ENCODE measurements at places on chromosomes 6 and 20. TPM values are rescaled to one million over a fixed set of nuclear protein-coding genes. Genes with fewer than 3 reads are reported as not detected.

Gene PSMB9
- 5.7 TPM for total RNA-seq

Gene HLA-DRB5
- total RNA-seq = 0.31 TPM

GRCh38 chr6:157246048-157246630 is 77.2 kb downstream of the TMEM242 start:
- DNase-seq = no peak

- no peak for DNase-seq
Observed at GRCh38 chr20:2005359-2005758, 11.5 kb upstream of the PDYN start.

DNA sequence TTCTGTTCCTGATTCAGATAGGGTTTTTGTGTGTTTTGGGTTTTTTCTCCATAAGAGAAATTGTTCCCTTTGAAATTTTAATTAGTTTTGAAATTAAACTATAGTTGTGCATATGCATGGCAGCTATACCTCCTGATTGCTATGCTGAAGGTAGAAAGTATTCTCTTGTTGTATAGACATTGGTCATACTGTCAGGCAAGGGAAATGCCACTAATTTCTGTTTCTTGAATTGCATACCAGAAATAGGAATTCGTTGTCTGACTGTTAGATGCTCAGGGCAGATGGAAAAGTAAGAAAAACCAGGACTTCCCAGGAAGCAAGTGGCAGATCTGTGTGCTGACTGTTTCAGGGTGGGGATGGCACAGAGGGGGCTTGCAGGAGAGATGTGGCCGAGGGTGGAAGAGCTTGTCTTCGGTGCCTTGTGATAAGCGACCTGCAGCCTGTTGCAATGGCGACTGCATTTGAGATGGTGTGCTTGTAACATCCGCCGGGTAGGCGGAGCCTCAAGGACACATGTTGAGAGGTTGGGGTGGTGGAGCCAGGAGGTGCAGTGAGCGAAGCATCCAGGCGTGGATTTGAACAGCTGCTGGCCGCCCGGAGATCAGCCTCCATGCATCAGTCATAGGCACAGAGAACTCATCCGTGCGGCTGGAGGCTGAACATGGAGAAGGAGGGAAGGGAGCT is 42.8 kb downstream of the RREB1 start:
- peak; percentile 75 for DNase-seq

GRCh38 chr6:158536084-158536890 is 23.6 kb upstream of the TMEM181 start:
- DNase-seq = peak; percentile 91

Data from tongue (tissue), 3 donors.